ENCODE measurements at places on chromosomes 6 and 20.

- DNase-seq, result no peak
Observed at GRCh38 chr20:50333812-50334211, 143.2 kb downstream of the CEBPB start.

DNA sequence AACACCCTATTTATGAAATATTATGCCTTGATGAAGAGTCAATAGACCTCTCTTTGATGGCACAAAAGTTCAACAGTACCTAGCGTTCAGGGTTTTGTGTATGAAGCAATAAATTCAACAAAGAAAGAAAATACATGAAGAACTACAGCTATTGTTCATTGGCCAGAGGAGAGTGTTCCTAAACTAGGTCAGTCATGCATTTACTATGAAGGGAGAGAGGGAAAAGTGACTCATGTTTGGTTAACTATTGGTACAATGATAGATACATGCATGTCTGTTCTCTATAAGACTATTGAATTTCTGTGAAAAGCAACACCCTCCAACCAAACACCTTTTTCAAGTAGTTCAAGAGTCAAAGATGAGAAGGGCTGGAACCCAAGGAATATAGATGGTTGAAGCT is 50.7 kb downstream of the CLIC5 start:
- DNase-seq, result no peak

GRCh38 chr20:63718996-63719395 is 11.2 kb downstream of the ZGPAT start:
- no peak for DNase-seq

- DNase-seq, result no peak
Observed at GRCh38 chr6:153210083-153210482, 79.0 kb upstream of the RGS17 start.

- no peak for DNase-seq
Observed at GRCh38 chr6:1624851-1625781, 15.4 kb downstream of the FOXC1 start.

GRCh38 chr6:2695454-2696095 is 55.1 kb downstream of the MYLK4 start:
- no peak for DNase-seq

- DNase-seq, result no peak
Observed at GRCh38 chr6:147834084-147834776, 325.7 kb downstream of the SAMD5 start.

GRCh38 chr6:38012573-38012972 is 193.0 kb downstream of the ZFAND3 start:
- no peak for DNase-seq

- no peak for DNase-seq
Observed at GRCh38 chr20:16123623-16124022, 449.6 kb downstream of the KIF16B start.

DNA sequence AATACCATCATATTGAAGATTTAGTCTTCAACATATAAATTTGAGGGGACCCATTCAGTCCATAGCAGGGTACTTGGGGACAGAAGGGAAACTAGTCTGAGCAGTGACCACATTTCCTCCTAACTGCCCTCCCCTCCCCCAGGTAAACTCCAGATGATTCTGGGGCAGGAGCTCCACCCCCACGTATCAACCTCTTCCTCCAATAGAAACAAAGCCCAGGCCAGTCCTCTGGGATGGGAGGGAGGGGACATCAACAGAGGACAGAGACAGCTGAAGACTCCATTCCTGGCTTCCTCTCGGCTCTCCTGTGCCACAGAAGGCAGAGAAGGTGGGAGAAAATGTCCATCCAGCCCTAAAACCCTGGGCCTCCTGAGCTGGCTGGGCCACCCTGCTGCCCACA is 85.0 kb upstream of the TOP1 start:
- no peak for DNase-seq

GRCh38 chr20:16808796-16809195 is 60.6 kb downstream of the OTOR start:
- no peak for DNase-seq

- DNase-seq, result no peak
Observed at GRCh38 chr6:80197474-80197873, 91.0 kb downstream of the BCKDHB start.

DNA sequence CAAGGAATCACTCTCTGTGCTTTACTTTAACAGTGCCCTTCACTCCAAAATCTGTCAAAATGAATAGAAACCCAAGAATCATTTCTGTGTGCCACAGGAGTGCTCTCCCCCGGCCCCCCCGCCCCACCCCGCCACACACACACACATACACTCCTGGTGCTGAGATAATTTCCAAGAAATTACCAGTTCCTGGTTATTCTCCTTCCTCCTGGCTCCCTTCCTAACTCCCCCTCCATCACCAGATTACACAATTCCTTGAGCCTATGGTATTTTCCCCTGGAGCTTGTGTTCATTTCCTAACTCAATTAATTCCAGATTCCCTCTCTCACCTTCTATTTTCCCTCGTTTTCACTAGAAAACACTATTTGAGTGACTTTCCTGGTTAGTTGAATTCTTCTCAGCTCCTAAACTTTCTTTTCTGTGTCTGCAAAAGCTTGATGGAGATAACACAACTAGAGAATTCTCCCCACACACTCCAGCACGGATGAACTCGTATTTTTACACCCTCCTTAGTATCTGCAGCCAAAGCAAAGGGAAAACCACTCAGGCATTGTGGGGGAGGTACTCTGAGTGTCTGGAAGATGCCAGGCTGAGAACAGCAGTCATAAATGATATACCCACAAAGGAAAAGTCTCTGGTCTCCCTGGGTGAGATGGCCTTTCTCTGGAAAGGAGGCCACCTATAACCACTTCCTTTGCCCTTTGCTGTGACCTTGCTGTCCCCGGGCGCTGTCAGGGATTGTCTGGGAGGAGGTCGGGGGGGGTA is 1.9 kb upstream of the SLC24A3 start:
- no peak for DNase-seq

DNA sequence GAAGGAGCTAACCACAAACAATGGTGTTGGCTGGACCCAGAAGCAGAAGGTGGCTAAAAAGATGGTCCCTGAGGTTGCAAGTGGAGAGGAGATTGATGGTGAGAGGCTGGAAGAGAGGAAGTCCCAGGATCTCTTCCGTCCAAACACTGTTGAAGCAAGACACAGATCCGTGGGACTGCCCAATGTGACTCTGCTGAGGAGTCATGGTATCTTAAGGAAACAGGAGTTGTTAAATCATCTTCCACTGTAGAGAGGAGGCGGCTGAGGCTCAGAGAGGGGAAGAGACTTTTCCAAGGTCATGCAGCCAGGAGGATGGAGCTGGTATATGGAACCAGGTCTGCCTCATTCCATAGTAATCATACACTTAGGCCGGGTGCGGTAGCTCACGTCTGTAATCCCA is 4.1 kb upstream of the ZNF335 start:
- DNase-seq, result no peak

DNA sequence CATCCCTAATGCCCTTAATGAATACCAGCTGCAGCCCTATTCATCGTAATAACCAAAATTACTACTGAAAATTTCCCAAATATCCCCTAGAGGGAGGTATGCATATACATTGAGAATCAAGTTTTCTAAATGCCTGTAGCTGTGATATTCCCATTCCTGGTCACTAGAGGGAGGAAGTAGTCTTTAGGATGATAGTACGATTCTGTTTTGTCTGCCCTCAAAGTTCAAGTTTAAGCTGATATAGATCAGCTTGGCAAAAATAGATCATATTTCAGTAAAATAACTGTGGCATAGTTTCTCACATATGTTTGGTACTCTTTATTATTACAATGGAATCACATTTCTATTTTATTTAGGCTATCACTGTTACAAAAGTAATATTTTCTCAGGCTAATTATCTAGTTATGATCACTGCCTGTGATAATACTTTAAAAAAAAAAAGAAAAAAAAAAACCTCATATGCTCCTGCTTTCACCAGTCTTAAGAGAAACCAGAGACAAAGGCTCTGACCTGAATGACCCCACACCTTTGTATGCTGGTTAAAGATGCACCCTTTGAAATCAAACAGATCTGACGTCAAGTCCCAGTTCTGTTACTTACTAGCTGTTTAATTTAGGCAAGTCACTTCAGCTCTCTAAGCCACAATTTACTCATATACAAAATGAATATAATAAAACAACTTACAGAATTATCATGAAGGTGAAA is 11.0 kb downstream of the TSPYL1 start:
- DNase-seq, result no peak

DNA sequence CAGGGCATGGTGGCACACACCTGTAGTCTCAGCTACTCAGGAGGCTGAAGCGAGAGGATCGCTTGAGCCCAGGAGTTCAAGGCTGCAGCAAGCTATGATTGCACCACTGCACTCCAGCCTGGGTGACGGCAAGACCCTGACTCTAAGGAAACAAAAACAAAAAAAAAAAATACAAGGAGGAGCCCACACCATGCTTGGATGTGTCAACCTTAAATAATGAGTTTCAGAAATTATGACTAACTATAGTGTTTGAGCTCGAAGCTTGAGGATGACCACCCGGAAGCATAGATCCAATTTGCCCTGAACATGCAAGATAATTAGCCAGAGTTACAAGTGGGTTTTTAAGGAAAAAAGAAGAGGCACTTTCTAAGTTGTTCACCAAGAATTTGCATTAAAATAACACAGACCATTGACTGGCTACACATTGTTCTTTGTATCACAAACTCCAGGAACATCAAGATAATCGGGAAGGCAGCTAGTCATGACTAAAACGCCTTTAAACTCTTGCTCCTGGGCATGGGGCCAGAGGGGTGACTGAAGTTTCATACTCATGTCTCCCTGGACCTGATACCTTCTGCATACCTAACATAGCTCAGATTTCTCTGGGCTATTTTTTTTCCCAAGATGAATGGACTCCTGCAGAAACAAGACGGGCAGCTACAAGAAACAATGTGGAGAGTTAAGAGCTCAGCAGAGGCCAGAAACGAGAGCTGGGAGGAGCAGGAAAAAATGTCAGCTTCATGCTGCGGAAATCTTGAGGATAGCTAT is 289.6 kb downstream of the PREX1 start:
- no peak for DNase-seq

DNA sequence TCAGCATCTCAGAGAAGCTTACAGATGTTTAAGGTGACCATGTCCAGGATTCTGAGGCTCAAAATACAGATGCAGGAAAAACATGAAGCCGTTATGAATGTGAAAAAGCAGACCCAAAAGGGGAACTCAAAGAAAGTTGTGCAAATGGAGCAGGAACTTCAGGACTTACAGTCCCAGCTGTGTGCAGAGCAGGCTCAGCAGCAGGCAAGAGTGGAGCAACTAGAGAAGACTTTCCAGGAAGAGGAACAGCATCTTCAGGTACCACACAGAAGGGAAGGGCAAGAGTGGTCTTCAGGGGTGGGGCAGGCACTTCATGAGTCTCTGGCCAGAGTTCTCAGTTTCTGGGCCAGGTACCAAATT is 15.2 kb downstream of the RNF8 start:
- no peak for DNase-seq

DNA sequence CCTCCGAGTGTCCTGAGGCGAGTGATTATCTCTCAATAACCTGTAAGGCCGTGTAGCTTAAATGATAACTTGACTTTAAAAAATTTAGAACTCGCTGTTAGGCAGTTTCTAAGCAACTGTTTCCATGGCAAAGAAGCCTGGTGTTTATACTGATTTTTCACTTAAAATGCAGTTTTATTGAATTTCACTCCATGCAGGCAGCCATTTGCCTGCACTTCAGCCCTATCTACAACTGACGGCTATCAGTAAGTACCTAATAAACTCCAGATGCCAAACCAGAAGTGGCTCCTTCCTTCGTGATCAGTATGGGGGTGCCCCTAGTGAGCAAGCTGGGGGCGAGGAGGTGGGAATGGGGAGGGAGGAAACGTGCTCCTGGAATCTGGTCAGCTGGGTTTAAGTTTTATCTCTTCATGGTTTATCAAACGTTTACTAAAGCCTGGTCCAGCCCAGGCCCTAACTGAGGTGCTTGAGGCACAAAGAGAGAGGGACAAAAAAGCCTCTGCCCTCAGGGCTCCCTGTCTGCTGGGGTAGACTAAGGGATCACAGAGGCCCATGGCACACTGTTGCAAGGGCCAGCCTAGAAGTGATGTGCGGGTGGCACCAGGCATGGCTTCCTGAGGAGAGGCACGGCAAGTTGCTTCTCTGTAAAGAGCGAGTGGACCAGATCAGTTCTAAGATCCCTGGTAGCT is 45.5 kb downstream of the TTI1 start:
- no peak for DNase-seq

DNA sequence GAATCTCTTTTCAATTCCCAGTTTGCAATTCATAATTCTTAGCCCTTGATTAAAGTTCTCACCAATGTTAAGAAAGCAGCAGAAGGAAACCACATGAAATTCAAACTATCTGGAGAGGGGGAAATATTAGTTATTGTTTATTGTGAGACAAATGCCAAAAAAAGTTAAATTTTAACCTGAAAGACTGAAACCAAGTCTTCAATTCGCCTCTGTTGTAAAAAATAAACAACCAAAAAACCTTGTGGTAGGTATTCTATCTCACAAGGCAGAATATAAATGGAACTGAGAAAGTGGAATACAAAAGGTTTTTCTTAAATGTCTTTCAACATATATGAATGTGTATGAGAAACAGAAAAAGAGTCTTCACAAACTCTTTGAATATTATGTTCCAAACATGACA is 24.8 kb downstream of the TMX4 start:
- no peak for DNase-seq

DNA sequence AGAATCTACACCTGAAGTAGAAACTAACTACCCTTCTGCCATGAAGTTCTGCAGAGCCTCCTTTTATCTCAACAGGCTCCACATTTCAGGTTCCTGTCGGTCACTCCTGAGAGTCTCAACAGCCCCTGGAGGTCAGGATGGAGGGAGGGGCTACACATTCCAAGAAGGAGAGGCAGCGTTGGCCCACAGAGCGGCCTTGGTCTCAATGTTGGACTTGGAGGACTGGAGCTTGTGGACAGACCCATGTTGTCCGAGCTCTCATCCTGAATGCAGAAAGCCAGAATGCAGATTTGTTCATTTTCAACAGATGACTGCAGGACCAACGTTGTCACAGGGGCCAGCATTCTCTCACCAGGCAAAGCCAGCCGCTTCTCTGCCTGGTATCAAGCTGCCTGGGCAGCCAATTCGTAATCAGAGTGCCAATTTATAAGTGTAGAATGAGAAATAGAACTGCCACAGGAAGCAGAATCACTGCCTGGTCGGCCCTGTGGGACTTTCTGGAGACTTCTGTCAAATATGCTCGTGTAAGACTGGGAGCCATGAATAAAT is 212.5 kb upstream of the SNX9 start:
- DNase-seq, result no peak

GRCh38 chr20:4876301-4876700 is 125.0 kb downstream of the SLC23A2 start:
- no peak for DNase-seq

- no peak for DNase-seq
Observed at GRCh38 chr20:37353285-37353849, 7.4 kb downstream of the SRC start.

- no peak for DNase-seq
Observed at GRCh38 chr6:99736302-99736701, 129.7 kb downstream of the PRDM13 start.
